ENCODE measurements at places on chromosomes 1 and 21. TPM values are rescaled to one million over a fixed set of nuclear protein-coding genes. Genes with fewer than 3 reads are reported as not detected.

DNA sequence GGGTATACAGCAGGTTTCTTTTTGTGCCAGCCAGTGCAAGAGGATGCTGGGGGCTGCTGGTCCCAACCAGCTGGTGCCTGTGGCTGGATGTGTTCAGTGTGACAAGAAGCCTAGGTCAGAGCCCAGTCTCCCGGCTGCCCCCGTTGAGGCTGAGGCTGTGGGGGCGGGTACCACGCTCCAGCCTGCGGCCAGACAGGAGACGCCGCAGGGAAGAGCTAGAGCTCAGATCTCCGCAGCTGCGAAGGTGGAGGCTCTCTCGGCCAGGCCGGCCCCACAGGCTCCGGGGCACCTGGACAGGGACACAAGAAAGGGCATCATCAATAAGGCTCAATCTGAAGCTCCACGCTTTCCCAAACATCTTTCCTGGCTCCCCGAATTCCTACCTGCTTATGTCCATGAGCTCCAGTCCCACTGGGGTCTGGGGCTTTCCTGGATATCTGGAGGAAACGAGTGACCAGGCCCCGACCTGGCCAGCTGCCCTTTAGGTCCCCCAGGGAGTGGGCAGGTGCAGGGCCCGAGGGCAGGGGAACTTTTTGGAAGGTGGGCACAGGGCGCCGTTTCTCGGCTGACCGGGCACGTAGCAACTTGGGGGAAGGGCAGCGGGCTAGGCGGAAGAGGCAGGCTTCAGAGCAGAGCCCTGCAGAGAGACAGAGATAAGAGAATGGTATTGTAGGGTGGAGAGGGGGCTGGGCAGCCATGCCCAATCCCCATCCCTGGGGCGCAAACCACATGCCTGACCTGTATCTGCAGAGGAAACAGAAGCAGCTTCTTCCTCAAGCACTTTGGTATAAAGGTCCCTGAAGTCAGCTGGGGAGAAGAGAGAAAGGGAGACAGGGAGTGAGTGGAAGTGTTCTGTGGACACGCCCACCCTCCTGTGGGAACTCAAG, 7.4 kb downstream of the ENTREP3 start:
- H3K4me1 ChIP-seq: peaks cover 35% of the 10 kb centered on the region
- no peaks in the 10 kb centered on the region for H3K27me3 ChIP-seq
- DNase-seq: no peak
- H3K36me3 ChIP-seq: peaks cover 19% of the 10 kb centered on the region
- H3K4me3 ChIP-seq: no peak overlapping the region
- H3K27ac ChIP-seq: no peak overlapping the region

GRCh38 chr21:32382108-32382644, 10.6 kb downstream of the URB1 start:
- peak overlapping the region; percentile 52 for H3K27ac ChIP-seq
- peak; percentile 37 for DNase-seq
- H3K4me3 ChIP-seq: no peak overlapping the region

Gene CNIH3
- total RNA-seq: 5.2 TPM

GRCh38 chr1:17293681-17294425, 14.1 kb upstream of the PADI4 start:
- H3K27ac ChIP-seq: no peak overlapping the region
- H3K4me3 ChIP-seq: no peak overlapping the region
- no peaks in the 10 kb centered on the region for H3K36me3 ChIP-seq

Gene DUSP23
- total RNA-seq: 3.6 TPM

Gene GSTM1
- total RNA-seq: not detected

- H3K27ac ChIP-seq: no peak overlapping the region
- H3K4me1 ChIP-seq: no peaks in the 10 kb centered on the region
- H3K27me3 ChIP-seq: no peaks in the 10 kb centered on the region
- no peak for DNase-seq
- H3K36me3 ChIP-seq: no peaks in the 10 kb centered on the region
Observed at GRCh38 chr1:68255301-68255700, 23.0 kb upstream of the WLS start.

DNA sequence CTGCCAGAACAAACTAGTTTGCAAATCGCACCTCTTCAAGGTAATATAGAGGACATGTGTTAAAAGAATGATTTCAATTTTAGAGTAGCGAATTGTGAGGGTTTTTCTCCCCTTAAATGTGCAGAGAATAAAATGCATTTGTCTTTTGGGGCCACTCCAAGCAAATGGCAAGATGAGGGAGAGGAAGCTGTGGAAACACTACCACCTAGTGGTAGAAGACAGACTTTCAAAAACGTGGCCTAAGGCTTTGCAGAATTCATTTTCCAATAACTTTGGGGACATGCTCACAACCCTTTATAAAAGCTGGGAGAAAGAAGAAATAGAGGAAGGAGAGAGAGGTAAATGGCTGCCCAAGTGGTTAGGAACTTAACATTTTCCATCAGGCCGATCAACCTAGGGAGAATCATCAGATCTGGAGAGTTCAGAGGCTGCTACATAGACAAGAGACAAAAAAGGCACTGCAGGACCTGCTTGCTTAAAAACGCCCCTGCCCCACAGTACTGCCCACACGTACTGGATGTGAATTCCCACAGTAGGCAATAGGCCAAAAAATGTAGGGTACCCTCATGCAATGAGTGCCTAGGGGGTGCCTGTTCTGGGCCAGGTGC, 15.7 kb upstream of the RCAN1 start:
- H3K4me3 ChIP-seq: no peak overlapping the region
- H3K36me3 ChIP-seq: no peaks in the 10 kb centered on the region
- no peak overlapping the region for H3K27ac ChIP-seq
- no peaks in the 10 kb centered on the region for H3K4me1 ChIP-seq
- DNase-seq: peak; percentile 86
- H3K27me3 ChIP-seq: no peaks in the 10 kb centered on the region

DNA sequence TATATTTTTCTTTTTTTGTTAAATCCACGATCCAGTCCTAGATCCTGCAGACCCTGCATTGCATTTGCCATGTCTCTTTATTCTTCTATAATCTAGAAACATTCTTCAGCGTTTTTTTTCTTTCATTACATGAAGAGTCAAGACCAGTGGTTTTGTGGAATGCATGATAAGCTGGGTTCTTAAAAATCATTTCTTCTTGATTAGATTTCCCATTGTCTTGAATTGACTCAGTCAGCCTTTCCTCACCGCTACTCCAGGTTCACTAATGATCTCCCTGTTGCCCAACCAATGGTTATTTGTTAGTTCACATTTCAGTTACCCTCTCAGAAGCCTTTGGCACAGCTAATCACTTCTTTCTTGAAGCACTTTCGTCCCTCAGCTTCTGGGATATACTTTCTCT, 25.2 kb downstream of the CHD1L start:
- H3K27me3 ChIP-seq: no peaks in the 10 kb centered on the region
- H3K36me3 ChIP-seq: peaks cover 91% of the 10 kb centered on the region
- H3K4me3 ChIP-seq: no peak overlapping the region
- no peak overlapping the region for H3K27ac ChIP-seq
- peaks cover under 1% of the 10 kb centered on the region for H3K4me1 ChIP-seq
- DNase-seq: no peak

Measured in stomach (tissue), 19 donors.